ENCODE measurements at places on chromosomes 6 and 20.

DNA sequence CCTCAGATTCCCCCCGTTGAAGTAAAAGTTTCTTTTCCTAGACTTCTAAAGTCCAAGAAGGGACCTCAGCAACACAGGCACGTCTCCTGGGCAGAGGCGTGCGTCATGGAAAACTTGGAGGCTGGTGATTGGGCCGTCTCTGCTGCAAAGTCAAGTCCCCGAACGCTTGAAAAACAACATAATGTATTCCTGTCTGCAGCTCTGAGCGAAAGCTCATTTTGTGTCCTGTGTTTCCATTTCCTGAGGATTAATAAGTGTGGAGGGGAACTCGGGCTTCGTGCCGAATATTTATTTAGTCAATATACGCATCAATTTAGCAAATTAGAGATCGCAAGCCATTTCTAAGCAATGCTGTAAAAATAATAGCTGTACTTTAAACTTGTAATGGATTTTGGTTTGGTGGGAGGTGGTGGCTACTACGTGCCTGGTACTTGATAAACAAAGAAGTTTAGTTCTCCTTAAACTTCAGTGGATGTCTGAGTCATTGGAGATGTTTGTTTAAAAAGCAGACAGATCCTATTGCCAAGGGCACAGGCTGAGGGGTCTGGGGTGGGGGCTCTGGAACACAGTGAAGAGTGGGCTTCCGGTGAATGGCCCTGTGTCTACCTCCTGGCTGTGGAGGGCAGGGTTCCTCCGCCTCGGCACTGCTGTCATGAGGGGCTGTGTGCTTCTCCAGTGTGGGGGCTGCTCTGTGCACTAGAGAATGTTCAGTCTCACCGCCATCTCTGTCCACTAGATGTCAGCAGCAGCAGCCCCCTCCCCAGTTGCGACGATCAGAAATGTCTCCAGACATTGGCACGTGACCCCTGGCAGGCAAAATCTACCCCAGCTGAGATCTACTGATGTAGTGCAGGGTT lies 21.8 kb downstream of the PCK1 start:
- DNase-seq, result no peak

DNA sequence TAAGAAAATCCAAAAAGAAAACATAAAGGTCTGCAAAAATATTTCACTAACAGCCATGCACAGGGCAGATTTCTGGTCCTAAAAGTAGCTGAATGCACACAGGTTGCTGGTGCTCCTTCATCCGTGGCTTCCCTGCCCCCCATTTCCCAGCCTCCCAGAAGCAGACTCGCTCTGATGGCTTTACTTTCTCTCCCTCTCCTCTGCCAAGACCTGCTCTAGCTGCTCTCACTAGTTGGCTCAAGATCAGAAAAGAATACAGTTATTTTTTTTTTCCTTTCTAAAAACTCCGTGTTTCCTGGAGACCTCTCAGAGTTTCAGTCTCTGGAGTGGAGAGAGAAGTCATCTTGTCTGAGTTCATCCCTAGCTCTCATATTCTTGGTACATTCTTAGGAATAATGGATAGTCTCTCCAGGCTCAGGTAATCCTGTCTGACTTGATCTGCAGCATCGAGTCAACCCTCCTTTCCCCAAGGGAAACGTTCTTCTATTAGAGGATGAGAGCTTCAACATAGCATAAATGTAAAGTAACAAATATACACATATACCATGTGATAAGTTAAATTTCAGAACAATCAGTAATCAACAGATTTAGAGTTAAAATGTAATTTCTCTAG lies 214.2 kb downstream of the TBC1D7 start:
- no peak for DNase-seq

- DNase-seq, result no peak
These were observed 2.3 kb upstream of the TLDC2 start for GRCh38 chr20:36873498-36874189.

- no peak for DNase-seq
These were observed 46.3 kb downstream of the HBS1L start for GRCh38 chr6:135008072-135008940.

DNA sequence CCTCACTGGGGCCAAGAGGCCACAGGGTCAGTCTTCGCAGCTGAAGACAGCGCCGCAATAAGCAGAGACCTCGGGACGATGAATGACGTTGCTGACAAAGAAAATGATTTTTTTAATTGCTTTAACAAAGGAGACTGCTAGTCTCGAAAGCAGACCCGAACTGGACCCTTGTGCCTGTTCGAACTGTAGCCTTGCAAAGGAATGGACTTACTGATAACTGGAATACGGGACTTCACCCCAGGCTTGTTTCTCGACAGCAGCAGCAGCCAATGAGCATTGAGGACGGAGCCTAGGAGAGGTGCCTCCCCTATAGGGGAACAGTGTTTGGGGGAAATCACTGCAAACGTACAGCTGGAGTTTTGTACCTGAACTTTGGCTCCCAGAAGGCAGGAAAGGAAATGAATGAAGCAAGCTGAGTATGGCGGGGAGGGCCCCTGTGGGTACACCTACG lies 1.3 kb upstream of the TAF4 start:
- DNase-seq, result no peak

GRCh38 chr6:65110031-65110430 lies 597.0 kb downstream of the EYS start:
- DNase-seq, result no peak

DNA sequence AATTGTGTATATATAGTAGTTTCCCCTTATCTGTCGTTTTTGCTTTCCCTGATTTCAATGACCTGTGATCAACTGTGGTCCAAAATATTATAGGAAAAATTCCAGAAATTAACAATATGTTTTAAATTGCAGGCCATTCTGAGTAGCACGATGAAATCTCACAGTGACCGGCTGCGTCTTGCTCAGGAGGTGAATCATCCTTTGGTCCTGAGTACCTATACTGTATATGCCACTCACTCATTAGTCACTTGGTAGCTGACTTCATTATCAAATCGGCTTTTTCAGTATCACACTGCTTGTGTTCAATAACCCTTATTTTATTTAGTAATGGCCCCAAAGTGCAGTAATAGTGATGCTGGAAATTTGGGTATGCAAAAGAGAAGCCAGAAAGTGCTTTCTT lies 728.3 kb upstream of the EYS start:
- DNase-seq, result no peak

DNA sequence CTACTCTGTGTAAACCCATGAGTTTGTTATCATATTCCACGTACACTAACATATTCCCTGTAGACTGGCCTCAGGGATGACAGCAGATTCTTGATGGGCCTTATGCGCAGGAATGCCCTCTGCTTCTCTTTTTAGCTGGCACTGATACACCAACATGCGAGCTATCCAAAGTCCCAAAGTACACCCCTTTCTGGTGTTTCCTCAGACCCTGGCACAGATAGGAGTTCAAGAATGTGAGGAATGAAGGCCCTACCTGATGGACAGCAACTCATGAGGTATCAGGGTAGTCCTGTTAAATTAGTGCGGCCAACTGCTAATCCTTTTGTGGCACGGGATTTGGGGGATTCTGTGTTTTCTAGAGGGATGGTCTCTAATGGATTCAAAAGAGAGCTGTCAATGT lies 93.0 kb downstream of the BACH2 start:
- DNase-seq, result no peak

GRCh38 chr6:53956068-53956711 lies 155.1 kb upstream of the MLIP start:
- DNase-seq, result no peak

- no peak for DNase-seq
These were observed 6.9 kb upstream of the SMIM28 start for GRCh38 chr6:138370631-138371451.

DNA sequence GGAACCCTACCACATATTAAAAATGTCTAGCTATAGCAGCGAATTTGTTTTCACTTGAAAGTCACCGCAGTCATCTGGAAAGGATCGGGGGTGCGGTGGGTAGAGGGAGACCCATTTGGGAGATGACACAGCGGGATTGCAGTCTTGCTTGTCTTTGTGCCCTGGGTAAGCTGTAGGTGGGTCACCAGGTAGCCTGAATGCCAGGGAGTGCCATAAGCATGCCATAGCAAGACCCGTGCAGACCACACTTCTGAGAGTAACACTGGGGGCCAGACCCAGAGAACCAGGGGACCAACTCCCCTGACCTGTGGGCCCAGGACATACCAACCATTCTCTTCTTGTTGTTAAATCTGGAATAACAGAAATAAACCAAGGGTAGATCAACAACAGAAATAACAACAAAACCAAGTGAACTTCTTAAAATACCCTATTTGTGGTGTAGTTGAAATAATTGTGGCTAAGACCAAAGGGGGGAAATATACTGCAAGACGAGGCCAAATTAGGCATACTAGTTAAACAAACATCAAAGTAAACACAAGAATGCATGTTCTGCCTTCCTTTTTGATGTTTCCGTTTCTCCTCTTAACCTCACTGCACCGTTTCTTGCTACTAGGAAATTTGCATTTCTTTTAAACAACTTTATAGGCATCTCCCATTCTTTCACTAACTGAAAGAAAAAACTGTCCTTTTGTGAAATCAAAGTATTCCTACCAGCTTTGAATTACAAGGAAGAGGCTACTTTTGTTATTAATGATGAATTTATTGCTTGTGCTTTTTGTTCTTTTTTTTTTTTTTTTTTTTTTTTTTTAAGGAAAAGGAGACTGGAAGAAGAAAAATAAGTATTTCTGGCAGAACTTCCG lies 128.2 kb downstream of the SASH1 start:
- no peak for DNase-seq
